GM19239 (cell line): ENCODE measurements at places on chromosomes 7 and 10.

DNA sequence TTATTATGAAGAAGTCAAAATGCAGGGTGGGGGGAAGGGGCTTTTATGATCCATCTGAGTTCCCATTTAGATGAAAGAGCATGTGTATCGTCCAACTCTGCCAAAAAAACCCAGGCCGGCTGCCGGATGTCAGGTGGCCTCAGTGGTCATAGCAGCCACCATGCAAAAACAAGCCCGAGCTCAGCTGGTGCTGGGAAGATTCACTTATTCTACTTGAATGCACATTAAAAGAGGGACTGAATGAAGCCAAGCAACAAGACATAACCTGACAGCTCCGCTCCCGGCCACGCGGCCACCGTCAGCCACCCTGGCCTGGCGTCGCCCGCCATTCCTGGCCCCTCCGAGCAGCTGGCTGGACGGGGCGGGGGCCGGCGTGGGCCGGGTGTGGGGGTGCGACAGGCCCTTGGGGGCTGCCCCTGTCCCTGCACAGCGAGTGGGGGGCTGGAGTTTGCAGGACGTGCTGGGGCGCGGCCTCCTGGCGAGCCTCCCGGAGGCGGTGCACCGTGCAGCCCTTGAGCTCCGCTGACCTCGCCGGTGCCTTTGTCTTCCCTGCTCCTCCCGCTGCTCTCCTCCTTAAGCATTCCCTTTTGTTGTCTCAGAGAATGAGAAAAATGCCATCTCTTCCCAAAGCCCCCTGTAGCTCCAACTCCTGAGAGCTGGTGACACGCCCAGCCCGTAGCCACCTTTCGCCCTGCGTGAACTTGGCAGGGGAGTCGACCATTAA lies 67.8 kb downstream of the EBF3 start:
- DNase-seq = no peak

GRCh38 chr10:15660990-15661389 lies 58.7 kb downstream of the ITGA8 start:
- DNase-seq = no peak

DNA sequence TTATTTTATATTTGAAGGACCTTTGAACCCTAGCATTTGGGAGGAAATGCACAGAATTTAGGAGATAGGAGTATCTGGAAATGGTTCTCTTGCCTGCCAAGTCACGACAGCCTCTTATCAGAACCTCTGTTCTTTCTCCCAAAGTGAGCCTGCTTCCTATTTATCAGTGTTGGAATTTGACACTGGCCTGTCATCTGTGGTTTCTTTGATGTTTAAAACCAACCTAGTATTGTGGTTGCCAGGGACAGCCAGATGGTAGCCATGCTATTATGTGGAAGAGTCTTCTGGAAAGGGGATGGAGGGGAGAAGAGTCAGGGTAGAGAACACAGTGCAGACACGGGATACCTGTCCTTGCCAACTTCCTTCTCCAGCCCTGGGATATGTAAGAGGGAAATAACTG lies 21.1 kb downstream of the ZNF282 start:
- no peak for DNase-seq

DNA sequence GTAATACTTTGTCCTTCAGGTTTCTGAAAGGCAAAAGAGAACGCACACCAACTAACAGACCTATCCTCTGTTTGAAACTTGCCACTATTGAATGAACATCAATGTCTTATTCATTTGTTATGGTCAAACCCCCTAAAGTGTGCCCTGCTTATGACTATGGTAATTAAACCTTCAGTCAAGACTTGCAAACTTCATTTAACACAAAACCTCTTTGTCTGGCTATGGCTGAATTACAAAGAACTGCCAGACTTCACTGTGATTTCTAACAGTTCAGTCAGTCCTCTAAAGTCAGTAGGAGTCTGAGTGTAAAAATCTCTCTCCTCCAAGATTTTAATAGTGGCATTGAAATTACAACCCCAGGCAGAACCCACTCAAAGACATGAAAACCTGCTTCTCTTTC lies 702.5 kb upstream of the LRRN3 start:
- DNase-seq = no peak

- DNase-seq = no peak
Measured at GRCh38 chr10:5071411-5072198, 22.6 kb upstream of the AKR1C3 start.

DNA sequence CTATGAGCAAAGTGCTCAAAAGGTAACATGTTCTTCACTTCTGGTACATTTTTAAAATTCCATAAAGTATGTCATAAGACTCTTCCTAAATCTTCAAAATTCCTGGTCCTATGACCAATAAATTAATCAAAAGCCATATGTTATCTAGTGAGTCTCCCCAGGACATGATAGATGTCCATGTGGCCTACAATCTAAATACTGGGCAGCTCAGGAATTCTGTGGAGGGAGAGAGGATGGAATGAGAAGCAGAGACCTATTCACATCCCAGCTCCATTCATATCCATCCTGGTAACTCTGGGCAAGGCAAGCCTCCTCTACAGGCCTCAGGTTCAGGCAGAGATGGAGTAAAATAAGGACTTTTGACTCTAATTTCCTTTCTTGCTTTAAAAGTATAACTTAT lies 224.8 kb downstream of the MTERF1 start:
- no peak for DNase-seq

GRCh38 chr10:490256-490655 lies 199.2 kb downstream of the DIP2C start:
- no peak for DNase-seq

DNA sequence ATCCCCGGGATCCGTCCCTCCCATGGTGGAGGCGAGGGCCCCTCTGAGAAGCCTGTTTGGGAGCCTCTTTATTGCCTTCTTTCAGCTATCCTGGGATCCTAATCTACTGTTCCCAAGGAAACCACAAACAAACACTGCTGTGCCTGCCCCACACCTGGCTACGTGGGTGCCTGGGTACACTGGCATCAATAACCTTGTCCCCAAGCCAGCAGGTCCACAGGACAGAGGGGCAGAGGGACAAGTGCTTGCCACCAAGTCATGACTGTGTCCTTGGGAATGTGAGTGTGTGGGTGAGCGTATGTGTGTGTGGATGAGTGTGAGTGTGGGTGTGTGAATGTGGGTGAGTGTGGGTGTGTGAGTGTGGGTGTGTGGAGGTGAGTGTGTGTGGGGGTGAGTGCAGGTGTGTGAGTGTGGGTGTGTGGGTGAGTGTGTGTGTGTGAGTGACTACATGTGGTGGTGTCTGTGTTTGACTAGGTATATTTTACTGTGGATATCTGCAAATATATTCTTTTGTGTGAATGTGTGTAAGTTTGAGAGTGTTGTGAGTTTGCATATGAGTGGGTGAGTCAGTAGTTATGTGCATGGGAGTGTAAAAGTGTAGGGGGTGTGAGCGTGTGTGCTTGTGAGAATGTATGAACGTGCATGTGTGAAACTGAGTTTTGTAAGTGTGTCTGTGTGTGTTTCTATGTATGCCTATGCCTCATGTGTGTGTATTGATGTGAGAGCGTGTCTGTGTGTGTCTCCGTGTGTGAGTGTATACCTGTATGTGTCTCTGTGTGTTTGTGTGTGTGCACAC lies 96.1 kb downstream of the TNS3 start:
- no peak for DNase-seq

DNA sequence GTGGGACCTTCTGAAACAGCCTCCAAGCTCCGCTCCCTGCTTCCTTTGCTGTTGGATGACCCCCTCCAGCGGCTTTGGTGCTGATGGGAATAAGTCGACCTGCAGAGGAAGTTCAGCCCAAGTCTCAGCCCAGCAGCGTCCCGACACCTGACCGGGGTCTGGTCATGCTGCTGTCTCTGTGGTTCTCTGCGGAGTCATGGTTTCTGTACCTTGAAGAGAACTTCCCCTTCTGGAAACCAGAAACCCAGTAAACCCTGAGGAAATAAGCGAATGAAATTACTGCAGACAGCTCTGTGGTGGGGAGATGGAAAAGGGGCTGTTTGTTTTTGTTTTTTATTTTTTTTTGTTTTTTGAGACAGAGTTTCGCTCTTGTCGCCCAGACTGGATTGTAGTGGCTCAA lies 18.3 kb upstream of the ZNF12 start:
- peak; percentile 70 for DNase-seq

- DNase-seq = no peak
Measured at GRCh38 chr10:87661861-87662785, 2.4 kb downstream of the PAPSS2 start.

DNA sequence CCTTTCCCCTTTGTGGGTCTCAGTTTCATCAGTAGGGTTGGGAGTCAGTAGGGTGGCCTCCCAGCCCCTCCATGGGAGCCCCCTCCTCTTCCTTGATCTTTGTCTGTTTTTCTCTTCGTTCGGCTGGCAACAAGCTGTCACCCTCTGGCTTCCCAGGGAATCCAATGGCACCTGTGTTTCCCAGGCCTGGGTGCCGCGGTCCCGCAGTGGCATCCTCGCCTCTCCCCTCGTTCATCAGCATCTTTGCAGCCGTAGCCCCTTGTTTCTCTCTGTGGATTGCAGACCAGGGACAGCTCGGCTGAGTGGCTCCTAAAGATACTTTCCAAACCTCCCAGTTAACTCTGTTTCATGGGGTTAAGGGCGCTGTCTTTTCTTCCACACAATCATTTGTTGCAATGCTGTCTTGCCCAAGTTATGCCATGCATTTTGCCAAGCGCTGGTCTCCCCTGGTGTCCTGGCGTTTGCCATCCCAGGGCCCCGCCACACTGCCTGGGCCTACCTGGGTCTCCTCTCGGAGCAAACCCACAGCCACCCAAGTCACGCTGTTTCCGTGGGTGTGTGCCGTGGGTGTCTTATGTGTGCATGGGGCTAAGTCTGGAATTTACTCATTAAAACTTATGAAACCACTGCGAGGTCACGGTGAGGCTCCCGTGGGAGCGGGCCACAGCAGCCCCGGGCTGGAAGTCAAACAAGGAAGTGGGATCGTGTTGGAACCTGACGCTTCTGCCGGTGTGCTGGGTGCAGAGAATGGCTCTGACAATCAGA lies 189.4 kb upstream of the SHH start:
- DNase-seq = no peak

GRCh38 chr7:99380823-99381663 lies 6.5 kb downstream of the ARPC1B start:
- peak; percentile 75 for DNase-seq

GRCh38 chr10:58585435-58585834 lies 72.8 kb downstream of the BICC1 start:
- DNase-seq = no peak

GRCh38 chr10:48442090-48442808 lies 135.8 kb downstream of the MAPK8 start:
- DNase-seq = no peak

GRCh38 chr7:88689821-88690220 lies 69.7 kb upstream of the ZNF804B start:
- DNase-seq = no peak

DNA sequence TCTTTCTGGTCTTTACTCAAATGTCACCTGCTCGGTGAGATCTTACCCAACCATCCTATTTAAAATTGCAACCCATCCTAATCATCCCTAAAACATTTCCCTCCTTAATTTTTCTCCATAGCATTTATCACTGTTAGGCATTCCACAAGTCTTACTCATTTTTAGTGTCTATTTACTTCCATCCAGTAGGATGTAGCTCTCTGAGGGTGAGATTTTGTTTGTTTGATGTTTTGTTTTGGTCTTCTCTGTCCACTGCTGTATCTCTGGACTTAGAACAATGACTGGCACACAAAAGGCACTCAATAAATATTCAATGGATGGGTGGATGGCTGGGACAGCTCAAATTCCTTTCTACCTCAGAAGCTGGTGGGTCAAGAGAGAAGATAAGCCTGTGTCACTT lies 15.8 kb upstream of the DUSP5 start:
- DNase-seq = no peak

DNA sequence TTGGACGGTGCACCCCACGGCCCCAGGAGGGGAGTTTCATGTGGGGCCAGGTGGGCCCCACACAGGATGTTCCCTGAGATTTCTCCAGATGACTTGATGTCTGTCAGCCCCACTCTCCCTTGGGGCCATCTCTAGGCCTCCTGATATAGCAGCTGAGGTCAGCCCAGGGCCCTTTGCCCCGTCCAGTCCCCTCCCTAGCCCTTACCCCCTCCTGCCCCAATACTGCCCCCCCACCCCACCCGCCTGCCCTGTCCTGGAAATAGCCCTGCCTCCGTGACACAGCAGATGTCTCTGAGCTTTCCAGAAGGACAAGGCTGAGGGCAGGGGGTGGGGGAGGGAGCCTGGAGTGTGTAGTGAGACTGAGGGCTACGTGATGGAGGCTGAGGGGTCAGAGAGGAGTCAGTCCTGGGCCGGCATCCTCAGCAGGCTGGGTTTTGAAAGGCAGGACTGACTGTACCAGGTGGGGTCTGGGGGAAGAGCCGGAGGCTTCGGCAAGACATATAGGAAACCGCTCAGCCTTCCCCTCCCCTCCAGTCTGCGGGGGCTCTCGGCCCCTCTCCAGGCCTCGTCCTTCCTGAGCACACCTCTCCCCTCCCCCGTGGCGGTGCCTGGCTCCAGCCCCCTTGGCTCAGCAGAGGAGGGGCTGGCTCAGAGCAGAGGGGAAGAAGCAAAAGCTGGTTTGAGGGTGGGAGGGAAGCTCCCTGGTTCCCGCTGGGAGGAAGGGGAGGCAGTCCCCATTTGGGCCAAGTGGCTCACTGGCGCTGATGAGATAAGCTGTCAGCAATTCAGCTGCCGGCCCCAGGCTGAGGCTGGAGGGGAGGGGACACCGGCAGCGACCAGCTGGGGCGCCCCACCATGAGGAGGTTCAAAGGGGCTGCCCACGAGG lies 2.0 kb downstream of the FLNC start:
- no peak for DNase-seq

DNA sequence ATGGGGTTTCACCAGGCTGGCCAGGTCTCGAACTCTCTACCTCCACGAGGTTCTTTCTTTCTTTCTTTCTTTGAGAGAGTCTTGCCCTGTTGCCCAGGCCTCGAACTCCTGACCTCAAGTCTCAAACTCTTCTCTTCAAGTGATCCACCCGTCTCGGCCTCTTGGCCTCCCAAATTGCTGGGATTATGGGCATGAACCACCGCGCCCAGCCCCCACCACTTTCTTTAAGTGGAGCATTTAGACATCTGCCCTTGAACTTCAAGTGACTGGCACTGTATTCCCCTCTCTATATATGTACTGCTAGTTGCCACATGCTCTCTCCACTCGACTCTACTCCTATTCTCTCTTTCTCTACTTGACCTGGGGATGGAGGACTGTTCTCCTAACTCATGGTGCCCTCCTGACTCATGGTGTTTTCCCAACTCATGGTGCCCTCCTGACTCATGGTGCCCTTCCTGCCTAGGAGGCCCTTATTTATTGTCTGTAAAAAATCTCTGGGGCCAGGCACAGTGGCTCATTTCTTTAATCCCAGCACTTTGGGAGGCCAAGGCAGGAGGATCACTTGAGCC lies 19.3 kb upstream of the ACHE start:
- no peak for DNase-seq

- no peak for DNase-seq
Measured at GRCh38 chr10:73888514-73888913, 14.2 kb upstream of the CAMK2G start.

DNA sequence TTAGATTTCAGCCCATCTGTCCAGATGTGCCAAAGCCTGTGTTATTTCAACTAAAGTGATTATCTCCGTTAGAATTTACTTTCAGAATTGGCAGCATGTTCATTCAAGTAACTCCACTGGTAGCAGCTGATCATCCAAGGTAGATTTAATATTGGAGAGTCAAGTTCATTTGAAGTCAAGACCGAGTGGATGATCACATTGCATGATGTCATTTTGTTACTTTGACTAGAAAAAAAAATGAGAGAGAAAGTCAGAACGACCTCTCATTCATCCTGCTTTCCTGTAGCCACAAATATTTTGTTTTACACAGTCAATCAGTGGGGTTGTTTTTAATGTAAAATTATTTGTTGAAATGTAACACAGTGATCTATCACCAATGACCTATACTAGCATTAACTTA lies 196.7 kb upstream of the PHYHIPL start:
- no peak for DNase-seq

- no peak for DNase-seq
Measured at GRCh38 chr7:100598425-100598824, 3.7 kb upstream of the PCOLCE start.
